ENCODE measurements at places on chromosomes 12 and 14.

DNA sequence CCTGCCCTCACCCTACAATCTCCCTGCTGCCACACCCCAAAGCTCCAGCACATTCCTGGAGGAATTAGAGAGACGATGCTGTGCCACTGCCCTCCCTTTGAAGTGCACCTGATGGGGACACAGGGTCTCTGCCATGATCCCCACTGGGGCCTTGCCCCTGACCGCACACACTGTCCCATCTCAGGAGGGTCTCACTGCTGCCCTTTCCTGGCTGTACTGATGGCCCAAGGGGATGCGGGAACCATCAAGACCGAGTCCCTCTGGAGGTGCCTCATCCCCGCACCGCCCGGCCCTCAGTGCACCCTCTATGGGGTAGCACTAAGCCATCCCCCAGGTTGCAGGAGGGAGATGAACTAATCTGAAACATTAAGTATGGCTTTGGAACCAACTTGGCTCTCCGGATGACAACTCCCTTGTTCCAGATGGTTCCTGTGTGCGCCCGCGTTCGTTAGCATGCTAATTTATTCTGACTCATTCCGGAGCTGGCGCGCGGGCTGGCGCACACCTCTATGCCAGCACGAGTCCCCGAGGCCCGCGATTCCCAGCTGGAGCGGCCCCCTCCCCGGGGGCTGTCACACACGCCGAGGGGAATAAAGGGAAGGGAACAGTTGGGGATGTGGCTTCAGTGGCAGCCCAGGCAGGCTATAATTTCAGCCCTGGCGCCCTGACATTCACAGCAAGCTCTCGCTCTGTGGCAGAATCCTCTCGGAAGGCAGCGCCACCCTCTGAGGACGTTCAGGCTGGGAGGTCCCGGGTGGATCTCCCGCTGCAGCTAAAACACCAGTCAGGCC lies 34.2 kb upstream of the C14orf180 start:
- DNase-seq, result no peak

GRCh38 chr14:61813096-61813606 lies 50.9 kb downstream of the SNAPC1 start:
- no peak for DNase-seq

GRCh38 chr14:22966783-22967269 lies 9.9 kb upstream of the HAUS4 start:
- DNase-seq, result no peak

- DNase-seq, result no peak
Measured at GRCh38 chr12:42588524-42589464, 752 bp downstream of the PRICKLE1 start.

DNA sequence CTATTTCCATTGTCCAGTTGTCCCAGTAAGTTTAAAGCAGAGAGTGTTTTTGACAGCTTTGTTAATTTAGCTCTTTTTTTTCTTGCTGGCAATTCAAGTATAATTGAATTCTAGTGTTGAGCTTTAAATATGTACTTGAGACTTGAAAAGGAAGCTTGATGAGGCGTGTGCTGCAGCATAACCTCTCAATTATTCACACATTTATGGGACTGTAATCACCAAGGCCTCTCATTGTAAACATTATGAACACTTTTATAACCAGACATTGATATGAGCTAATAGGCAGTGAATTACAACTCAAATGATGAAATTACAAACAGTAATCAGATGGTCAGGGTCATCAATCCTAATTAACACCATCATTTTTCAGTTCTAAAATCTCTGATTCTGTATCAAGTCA lies 378.0 kb upstream of the DDHD1 start:
- no peak for DNase-seq

- no peak for DNase-seq
Measured at GRCh38 chr12:105823810-105824209, 314.9 kb downstream of the NUAK1 start.

GRCh38 chr14:58972233-58973017 lies 216.0 kb upstream of the DAAM1 start:
- DNase-seq, result no peak

GRCh38 chr12:98653866-98654493 lies 8.9 kb downstream of the APAF1 start:
- peak; percentile 7 for DNase-seq

DNA sequence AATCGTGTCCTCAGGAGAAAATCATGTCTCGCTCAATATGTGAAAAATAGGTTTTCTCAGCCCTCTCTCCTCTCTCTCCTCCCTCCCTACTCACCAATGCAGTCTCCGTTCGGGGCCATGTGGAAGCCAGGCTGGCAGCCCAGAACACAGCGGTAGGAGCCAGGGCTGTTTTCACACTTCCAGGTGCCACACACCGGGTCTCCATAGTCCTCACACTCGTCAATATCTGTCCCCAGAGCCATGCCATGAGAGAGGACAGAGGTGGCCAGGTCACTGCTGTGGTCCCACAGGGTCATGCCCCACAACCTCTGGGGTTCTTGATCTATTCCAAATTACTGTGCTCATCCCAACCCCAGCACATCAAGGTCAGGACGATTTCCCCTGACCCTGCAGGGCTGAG lies 13.5 kb downstream of the ISCA2 start:
- DNase-seq, result no peak

DNA sequence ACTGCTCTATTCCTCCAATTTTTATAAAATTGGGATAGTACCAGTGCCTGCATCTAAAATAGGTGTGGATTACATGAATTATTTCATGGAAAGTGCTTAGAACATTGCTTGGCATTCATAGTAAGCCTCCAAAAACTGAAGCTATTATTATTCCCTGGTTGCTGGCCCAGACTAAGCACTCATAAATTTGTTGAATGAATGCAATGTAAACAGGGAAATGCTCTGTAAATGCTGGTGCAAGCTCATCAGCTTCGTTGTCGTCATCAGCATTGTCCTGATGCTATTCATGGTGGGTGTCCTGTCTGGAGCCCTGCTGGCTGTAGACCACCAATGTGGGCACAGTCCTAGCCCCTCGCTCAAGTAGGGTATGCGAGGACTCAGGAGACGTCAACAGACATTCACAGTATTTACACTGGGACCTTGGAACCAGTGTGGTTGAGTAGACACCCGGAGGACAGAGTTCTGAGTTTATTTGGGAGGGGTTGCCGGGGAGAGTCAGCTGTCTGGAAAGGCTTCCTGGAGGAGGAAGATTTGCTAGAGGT lies 16.5 kb downstream of the BDKRB2 start:
- DNase-seq, result no peak

DNA sequence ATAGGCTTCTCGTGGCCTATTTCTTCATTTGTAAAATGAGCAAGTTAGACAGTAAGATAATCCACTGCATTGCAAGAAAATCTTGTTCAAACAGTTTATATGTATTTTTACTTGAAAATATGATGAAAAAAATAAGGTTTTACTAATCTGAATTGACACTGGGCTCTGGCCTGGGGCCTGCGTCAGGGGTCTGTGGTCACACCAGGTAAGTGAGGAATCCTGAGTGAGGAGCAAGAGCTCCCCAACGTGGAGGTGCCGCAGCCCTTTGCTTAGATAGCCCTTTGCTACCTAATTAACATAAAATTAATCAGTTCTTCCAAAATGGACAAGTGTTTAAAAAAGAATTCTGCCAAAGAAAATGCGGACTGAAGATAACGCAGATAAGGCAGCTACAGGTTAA lies 39.1 kb upstream of the STAB2 start:
- no peak for DNase-seq

- no peak for DNase-seq
Measured at GRCh38 chr14:99675951-99676350, 8.1 kb upstream of the CYP46A1 start.

- no peak for DNase-seq
Measured at GRCh38 chr12:19200261-19200660, 70.7 kb downstream of the PLEKHA5 start.

All from iPS DF 19.7 (cell line).